ENCODE measurements at places on chromosomes 3 and 15.

GRCh38 chr3:114879059-114880031 lies 267.7 kb downstream of the ZBTB20 start:
- DNase-seq = no peak

GRCh38 chr3:53973905-53974304 lies 82.2 kb upstream of the SELENOK start:
- no peak for DNase-seq

DNA sequence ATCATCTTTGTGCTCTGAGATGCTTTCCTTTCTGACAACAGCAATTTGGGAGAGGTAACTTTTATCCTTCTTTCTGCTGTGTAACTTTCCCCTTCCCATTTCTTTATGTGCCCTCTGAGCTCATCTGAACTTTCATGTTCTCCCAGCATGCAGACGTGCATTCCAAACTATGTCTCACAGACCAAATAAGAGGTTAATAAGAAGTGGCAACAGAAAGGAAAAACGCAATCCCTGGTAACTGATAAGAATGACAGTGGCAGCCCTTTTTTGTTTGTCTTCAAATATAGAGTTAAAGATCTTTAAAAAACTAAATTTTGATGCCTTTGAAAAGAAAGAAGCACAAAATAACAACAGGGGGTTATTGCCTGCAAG lies 533.4 kb downstream of the FOXP1 start:
- DNase-seq = no peak

DNA sequence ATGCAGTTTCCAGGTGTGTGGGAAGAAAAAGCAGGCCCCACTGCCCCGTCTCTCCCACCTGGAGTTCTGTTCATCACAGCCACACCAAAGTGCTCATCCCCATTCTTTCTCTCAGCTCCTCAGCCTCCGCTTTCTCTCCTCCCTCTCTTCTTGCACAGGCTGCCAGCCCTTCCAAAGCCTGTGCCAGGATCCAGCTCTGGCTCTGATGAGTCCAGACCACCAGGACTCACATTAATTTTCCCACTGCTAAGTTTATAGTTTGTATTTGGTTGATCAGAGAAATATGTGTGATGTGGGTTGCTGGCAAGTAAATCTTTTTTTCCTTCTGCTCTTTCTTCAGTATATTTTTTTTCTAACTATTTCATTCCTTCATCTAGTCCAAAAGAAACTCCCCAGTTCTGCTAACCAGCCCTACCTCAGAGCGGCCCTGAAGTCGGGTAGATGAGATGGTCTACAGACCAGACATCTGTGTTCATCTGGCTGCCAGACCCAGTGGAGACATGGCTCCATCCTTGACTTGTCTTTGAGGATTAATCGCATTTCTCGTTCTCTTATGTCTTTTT lies 49.8 kb downstream of the BOC start:
- DNase-seq = no peak

- DNase-seq = no peak
Measured at GRCh38 chr15:59711451-59712243, 22.5 kb upstream of the BNIP2 start.

GRCh38 chr3:3951501-3951900 lies 152.3 kb downstream of the LRRN1 start:
- no peak for DNase-seq

DNA sequence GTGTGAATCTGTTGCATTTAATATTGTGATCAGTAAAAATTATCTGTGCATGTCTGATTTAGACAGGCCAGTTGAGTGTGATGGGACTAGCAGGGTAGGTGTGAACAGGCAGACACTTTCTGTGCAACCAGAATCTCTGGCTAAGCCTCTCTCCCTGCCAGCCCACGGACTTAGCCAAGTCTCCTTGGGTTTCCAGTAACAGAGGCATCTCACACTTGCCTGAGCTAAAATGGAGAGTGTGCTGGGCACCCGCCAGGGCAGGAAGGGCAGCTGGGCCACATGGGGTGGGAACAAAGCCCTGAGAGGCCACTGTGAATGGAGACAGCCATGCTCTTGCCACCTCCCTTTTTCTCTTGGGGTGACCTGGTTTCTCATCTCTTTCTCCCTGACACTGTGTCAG lies 12.5 kb upstream of the RPS27L start:
- DNase-seq = no peak

DNA sequence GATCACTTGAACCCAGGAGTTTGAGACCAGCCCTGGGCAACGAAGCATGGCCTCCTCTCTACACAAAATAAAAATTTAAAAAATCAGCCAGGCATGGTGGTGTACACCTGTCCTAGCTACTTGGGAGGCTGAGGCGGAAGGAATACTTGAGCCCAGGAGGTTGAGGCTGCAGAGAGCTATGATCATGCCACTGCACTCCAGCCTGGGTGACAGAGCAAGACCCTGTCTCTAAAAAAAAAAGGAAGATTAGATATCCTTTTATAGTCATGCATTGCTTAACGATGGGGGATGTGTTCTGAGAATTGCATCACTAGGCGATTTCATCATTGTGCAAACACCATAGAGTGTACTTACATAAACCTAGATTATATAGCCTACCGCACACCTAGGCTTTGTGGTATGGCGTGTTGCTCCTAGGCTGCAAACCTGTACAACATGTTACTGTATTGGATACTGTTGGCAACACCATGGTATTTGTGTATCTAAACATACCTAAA lies 12.6 kb downstream of the ALAS1 start:
- no peak for DNase-seq
